Esophagus mucosa (tissue), 1 donor: ENCODE measurements at places on chromosomes 4 and X. TPM values are rescaled to one million over a fixed set of nuclear protein-coding genes. Genes with fewer than 3 reads are reported as not detected.

LAP3 gene
- 32.9 TPM for total RNA-seq

GLRA2 gene
- total RNA-seq: not detected

SLC49A3 gene
- 2.7 TPM for total RNA-seq

DNA sequence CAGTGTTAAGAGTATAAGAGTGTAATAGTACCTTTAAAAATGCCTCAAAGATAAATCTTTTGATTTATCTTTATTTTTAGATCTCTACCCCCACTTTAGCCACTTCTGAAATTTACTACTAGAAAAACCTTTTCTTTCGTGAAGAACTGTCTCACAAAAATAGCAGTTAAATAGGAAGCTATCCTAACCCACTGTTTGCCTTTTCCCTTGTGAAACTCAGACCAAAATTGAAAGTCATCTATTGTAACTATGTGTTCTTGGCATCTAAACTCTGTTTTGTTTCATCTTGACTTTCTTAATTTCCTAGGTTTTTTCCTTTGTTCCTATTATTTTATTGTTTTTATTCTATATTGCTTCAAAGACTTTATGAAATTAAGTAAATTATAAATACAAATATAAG, 7.8 kb upstream of the TMEM144 start:
- no peak for ATAC-seq

DNA sequence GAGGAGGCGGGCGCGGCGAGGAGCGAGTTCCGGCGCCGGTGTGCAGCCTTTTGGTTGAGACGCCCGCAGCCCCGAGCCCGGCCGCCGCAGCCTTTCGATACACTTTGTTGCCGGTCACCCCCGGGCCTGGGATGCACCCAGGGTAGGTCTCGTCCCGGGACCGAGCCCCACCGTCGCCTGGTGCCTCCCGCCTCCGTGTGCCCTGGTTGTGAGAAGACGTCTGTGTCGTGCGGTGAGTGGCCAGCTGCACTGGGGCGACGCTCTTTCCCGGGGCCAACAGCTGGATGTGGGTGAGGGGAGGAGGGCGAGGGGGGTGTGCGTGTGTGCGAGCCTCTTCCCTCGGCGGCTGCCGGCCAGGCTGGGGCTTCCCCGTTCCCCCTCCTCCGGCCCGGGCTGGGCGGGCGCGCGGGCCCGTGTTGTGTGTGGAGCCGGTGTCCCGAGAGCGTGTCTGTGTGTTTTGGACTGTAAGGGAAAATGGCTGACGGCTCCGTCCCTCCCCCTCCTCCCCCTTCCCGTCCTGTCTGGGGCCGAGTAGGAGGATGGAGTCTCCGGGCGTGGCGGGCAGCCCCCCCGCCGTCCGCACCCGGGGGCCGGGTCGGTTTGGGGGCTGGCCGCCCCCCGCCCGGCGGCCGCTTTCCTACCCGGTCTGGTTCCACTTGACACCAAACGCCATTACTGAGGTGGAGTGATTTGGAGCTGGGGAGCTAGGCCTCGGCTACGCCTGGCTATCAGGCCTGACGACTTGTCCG, 807 bp downstream of the USP9X start:
- ATAC-seq: peak; percentile 2

DNA sequence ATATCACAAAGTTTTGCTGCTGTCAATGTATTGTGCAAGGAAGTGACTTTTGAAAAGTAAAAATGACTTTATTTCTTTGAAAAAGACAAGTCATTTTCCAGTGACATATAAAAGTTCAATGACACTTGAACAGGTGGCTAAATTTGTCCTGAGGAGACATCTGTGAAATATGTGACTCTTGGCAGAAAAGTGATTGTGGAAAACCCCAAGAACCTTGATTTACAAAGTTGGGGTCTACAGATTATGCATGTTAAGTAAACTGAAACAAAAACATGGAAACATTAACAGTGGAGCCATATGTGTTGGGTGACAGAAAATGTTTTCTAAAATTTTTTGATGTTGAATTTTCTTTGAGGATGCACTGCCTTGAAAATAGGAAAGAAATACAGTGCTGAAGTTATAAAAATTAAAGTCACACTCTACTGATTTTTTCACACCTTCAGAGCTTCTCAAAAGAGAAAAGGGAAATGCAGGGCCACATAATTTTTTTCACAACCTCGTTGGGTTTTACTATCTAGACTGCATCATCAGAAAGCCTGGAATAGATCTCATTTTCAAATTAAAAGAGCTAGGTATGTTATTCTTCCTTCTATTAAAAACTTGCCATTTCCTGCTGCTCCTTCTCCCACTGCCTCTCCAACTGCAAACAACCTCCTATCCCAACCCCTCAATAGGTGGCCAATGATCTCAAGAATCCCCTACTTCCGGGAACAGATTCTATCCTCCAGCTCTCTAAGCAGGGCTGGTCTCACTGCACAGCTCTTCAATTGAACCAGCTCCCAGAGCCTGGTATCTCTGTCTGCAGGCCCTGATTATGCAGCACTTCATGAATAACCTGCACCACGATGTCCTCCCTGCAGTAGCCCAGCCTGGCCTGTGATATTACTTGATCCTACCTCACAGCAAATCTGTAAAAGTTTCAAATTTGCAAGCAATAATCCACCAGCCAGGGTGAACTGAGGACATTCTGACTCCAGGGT, 570.8 kb upstream of the CPEB2 start:
- ATAC-seq: no peak

GRCh38 chr4:176882206-176882605, 89.5 kb upstream of the VEGFC start:
- ATAC-seq: no peak

DNA sequence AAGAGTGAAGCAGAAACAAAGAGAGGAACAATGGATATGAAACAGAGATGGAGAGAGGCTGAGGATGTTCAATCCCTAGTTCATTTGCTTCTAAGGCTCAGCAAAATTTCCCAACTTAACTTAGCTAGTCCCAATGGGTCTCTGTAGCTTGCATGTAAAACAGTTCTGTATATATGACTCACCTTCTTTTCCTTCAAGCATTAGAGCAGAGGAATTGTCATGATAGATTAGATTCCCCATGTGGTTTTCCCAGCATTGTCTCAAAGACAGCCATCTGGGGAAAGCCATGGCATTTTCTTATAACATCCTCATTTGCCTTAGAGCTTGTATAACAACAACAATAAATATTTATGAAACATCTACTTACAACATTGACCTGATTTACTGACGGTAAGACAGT, 93.9 kb upstream of the GATB start:
- no peak for ATAC-seq

GRCh38 chr4:168129046-168129772, 36.9 kb downstream of the ANXA10 start:
- no peak for ATAC-seq

- ATAC-seq: no peak
Observed at GRCh38 chr4:130080872-130081451, 985.0 kb downstream of the C4orf33 start.

DNA sequence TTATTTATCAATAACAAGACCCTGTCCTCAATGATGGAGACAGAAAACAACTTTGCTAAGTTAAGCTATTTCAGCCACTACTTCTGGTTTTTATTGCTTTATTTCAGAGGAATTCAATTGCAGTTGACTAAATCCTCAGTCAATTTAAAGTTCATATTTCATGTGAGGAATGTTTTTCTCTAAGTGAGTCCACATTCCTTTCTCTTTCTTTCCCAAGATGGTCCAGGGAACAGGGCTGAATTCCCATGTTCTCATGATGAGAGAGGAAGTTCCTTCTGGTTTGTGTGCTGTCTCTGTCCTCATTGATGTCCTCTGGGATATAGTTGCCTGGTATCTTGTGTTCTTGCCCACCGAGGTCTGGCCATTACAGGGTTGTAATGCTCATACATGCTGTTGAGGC, 117.2 kb downstream of the SLIT2 start:
- ATAC-seq: no peak

- no peak for ATAC-seq
Observed at GRCh38 chrX:101803451-101803850, 128.4 kb downstream of the ZMAT1 start.

DNA sequence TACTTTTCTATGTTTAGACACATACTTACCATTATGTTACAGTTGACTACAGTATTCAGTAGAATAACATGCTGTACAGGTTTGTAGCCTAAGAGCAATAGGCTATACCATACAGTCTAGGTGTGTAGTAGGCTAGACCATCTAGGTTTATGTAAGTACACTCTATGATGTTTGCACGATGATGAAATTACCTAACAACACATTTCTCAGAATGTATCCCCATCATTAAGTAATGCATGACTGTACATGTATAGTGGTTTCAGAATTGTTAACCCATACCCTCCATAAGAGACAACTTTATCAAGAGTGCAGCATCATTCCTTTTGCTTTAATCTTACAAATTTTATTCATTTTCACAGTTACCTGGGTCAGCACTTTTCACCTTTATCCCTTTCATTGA, 126.8 kb downstream of the CLCN5 start:
- no peak for ATAC-seq

GRCh38 chrX:136336623-136337022, 35.9 kb downstream of the ADGRG4 start:
- ATAC-seq: no peak

- no peak for ATAC-seq
Observed at GRCh38 chrX:40157228-40158035, 59.7 kb upstream of the BCOR start.
